Activated CD4-positive, alpha-beta T cell treated with anti-CD3 and anti-CD28 coated beads for 48 hours (primary cell): ENCODE measurements at places on chromosomes 2 and 18.
A peak's percentile ranks its signal among the peaks of the same experiment; 100 is the strongest.

- DNase-seq: peak; percentile 73
Observed at GRCh38 chr2:218284106-218284811, 8.0 kb downstream of the TMBIM1 start.

DNA sequence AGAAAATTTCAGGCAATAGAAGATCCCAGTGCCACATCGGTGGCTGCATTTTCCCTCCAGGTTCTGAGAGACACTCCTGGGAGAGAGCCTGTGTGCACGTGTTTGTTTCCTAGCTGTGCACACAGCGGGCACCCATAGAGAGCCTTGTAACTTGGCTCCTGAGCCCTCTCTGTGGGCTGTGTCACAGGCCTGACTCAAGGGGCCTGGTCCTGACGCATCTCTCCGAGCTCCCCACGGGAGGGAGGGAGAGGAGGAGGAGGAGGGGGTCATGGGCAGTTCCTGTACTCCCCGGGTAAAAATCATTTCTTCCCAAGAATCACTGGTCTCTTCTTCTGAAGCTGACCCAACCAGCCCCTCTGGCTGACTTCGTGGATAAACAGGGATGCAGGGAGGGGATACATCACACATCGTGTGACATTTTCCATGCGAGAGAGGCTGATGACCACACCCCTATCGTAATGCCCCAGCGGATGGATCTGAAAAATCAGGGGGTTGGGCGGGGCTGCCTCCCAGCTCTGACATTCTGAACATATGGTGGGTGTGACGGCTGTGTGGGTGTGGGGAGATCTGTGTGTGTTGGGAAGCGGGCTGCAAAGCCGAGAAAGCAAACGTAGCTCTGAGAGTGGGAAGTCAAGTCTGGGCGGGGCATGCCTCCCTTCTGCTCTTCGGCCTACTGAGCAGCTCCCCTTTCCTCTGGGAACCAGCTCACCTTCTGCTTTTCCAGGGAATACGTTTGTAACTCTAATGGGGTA, 308.3 kb upstream of the HS6ST1 start:
- no peak for DNase-seq

DNA sequence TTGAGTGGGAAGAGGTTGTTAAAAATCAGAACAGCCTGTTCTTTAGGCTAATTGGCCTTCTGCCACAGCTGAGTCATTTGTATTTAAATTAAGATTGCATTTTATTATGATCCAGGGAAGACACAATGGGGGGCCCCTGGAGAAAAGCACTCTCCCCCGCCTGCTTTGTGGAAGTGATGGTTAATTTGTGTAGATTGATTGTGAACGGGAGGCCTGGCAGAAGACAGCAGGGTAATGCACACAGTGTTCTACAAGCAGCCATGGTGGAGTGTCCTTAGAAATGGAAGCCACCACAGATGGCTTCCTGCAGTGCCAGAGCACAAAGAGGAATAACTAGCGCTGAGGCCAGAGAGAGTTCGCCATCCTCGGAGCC, 19.6 kb downstream of the RAMP1 start:
- DNase-seq: no peak

GRCh38 chr2:160533482-160533881, 39.9 kb upstream of the RBMS1 start:
- no peak for DNase-seq

- DNase-seq: peak; percentile 6
Observed at GRCh38 chr2:32947076-32947483, 327 bp downstream of the LTBP1 start.

GRCh38 chr2:143429932-143430679, 300.9 kb downstream of the ARHGAP15 start:
- DNase-seq: no peak

DNA sequence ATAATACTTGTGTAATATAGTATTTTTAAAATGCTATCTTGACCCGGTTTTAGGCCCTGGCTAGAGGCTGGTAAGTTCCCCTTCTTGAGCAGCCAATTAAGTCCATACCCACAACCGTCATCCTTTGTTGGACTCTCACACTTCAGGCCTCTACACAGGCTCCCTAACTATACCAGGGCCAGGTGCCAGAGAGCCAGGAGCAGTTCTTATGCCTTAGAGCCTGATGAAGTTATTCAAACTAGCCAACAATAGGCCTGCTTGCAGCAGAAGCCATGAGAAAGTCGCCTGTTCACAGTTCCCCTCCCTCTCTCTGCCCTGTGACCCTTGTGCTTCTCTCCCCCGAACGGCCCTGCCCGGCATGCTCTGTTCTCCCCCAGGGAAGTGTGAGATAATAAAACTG, 454.2 kb upstream of the KLHL29 start:
- DNase-seq: no peak

GRCh38 chr18:58196164-58196563, 152.1 kb downstream of the NEDD4L start:
- DNase-seq: no peak

- DNase-seq: no peak
Observed at GRCh38 chr2:126750506-126750905, 94.5 kb downstream of the GYPC start.

DNA sequence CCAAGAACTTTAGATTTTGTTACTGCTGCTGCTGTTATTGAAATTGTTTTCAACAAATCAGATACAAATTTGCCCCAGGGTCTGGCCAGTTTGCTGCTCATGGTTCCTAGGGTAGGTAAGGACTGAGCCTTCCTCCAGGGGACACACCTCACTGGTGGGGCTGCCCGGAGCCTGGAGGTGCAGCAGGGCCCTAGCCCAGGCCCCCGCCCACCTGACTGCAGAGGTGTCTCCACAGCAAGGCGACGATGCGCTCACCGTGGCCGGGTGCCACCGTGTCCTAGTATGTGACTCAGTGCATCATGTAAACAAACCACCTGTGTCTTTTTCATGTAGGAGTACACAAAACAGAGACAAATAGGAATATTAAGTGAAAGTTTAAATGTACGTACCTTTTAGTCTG, 153.5 kb upstream of the TPO start:
- no peak for DNase-seq

GRCh38 chr2:79375817-79376216, 137.0 kb upstream of the CTNNA2 start:
- no peak for DNase-seq

DNA sequence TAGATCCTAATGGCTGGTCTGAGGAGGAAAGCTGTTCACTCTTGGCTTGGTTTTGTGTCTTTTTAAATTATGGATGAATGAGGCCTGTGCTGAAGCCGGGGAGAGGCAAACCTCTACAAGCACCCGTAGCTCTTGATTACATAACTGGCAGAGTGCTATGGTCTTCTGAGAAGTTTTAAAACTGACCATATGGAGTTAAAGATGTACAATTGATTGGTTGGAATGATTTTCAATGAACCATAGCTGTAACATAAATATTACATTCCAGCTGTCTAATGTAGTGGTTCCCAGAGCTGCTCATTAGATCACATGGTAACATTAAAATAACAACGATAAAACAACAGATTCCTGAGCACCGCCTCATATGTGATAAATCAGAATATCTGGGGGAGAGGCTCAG, 71.1 kb upstream of the MAP4K3 start:
- DNase-seq: no peak

GRCh38 chr2:200092235-200092634, 136.9 kb downstream of the MAIP1 start:
- DNase-seq: no peak

DNA sequence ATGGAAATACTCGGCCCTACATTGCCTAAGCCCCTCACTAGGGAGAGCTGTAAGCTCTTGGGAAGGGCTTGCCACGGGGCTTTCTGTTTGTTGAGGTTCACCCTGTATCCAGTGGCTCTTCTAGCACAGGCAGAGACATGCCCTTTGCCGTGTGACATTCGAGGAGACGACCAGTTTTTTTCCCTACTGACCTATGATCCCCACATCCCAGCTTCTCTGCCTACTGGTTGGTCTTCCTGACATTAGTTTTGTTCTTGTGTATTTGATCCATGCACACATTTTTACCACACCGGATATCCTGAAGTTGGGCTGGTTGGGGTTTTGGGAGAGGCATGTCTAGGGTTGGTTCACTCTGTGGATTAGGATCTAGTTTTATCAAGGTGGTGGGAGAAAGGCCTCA, 69.3 kb downstream of the NPAS2 start:
- no peak for DNase-seq

- no peak for DNase-seq
Observed at GRCh38 chr2:149422991-149423338, 92.6 kb downstream of the LYPD6 start.

GRCh38 chr2:66782780-66783361, 347.9 kb downstream of the MEIS1 start:
- DNase-seq: no peak

GRCh38 chr2:168729455-168729854, 73.0 kb upstream of the NOSTRIN start:
- DNase-seq: no peak

DNA sequence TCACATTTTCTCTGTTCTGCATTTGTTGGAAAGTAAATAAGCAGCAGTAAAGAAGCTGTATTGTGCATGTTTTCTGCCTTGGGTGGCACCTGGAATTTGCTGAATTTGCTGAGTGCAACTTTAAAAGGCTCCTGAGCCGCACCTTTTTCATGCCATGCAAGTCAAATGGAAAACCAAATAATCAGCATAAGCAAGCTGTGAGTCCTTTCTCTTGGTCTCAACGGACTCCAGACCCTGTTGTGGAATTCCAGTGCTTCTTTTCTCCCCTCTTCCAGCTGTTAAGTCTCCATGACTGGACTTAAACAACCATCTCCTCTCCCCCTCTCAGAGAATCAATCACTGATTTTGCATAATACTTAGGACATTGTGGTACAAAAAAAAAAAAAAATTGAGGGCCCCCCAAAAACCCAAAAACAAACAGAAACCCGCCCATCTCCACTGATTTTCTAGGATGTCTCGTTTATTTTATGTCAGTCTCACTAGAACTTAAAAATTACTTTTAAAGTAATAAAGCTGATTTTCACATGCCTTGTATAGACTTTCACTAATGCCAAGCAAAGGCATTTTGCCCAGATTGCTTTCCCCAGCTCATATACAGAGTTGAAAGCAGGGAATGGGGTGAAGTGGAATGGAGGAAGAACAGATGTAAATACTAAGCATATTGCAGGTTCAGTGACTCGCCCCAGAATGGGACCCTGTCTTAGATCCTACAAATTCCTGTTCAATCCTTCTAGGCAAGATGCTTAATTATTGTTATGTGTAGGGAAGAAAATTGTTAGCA, 5.1 kb upstream of the CETN1 start:
- no peak for DNase-seq

GRCh38 chr2:191298306-191298705, 53.1 kb downstream of the MYO1B start:
- DNase-seq: no peak

DNA sequence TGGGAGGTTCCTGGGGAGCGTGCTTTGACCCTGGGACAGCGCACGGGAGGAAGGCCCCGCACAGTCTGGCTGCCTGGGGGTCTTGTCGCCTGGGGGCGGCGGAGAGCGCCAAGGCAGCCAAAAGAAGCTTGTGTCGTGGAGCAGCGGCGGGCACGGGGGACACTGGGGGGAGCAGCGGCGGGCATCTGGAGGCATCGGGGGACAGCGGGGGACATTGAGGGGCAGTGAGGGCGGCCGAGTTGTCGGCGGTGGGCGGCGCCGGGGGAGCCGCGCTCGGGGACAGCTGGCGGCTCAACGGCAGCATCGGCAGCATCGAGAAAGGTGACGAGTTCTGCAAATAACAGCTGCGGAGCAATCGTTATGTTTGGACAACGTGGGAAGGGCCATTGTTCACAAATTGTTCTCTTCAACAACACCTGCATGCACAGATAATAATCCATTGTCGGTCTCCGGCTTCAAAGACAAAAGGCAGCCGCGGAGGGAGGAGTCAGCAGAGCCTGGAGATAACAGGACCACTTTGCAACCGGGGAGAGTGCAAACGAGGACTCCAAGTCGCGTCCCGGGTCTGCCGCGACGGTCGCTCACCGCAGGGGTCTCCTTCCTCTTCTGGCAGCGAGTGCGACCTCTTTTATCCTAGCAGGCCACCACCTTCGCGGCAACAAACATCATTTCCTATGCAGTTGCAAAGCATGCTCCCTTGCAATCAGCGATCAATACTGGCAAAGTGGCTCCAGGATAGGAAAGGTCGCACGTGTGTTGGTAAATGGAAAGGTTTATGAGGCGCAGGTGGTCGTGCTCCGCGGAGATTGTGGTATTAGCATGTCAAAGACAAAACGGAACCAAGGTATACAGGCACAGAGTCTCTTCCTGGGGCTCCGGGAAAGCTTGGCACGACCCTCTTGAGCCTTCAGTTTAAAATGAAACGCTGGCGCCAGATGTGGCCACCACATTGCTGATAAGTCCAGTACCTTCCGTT, 132.3 kb upstream of the DLX2 start:
- peak; percentile 38 for DNase-seq
